ENCODE measurements at places on chromosomes 3 and 15.

GRCh38 chr15:76138436-76138835 is 78.7 kb downstream of the TMEM266 start:
- DNase-seq, result no peak

GRCh38 chr3:75272691-75273090 is 391.4 kb upstream of the FRG2C start:
- DNase-seq, result no peak

DNA sequence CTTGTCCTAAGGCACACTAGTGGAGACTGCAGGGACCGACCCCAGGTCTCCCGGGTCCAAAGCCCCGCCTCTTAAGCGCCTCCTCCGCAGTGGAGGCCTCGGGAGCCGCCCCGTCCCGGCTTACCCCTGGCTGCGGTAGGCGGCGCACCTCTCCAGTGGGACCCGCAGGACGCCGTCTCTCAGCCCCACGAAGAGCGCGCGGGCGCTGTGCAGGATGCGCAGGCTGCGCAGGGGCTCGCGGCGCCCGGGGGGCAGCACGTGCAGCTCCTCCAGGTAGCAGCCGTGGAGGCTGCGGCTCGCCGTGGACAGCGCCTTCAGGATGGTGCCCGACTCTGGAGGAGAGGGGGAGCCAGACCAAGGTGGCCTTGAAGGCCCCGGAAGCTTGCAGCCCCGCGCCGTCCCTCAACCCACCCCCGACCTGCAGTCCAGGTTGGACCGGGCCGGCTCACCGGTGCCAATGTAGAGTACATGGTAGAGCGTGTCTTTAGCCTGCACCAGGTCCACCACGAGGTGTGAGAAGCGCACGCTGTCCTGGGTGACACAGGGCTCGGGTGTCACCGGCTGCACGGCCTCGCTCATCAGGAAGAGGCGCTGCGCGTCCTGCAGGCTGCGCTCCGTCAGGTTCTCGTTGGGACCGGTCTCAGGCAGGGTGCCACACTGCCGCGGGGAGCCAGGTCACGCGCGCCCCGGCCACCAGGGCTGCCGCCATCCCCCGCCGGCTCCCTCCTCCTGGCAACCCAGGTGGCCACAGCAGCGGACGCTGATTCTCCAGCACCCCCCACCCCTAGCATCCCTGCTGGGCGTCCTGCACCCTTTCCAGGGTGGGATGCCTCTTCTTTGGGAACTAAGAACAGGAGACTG is 105.5 kb downstream of the SEMA5B start:
- DNase-seq, result no peak

DNA sequence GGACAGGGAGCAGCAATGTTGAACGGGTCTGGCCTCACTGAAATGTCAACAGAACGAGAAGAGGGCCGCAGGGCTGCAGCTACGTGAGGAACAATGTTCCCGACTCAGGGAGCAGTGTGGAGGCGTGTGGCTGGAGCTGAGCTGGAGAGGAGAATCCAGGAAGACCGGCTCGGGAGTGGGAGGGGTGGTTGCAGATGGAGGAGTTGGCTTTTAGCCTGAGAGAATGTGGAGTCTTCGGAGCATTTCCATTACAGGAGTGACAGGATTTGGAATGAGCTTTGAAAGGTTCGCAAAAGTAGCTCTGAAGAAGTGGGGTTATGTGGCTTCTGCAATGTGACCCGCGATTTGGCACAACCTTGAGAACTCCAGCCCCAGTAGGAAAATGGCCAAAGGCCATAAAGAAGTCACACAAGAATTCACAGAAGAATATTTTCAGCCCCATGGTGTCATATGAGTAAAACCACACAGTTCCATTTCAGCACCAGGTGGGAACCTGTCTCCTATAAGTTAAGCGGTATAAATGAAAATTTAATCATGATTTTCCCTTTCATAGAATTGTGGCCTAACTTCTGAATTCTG is 78.8 kb upstream of the NSMCE3 start:
- no peak for DNase-seq

DNA sequence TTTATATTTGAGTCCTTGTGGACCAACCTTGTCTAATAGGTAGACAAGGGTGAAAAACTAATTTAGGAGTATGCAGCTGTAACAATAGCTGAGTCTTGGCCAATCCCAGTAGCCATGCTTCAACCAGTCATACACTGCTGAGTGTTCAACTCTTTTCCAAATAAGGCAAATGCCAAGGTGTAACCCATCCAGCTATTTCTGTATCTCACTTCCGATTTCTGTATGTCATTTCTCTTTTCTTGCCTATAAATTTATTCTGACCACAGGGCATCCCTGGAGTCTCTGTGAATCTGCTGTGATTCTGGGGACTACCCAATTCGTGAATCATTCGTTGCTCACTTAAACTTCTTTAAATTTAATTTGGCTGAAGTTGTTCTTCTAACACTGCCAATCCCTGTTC is 93.2 kb downstream of the MAGI1 start:
- DNase-seq, result no peak

- DNase-seq, result no peak
Observed at GRCh38 chr3:154324919-154325318, 632 bp upstream of the DHX36 start.

- DNase-seq, result no peak
Observed at GRCh38 chr3:17554078-17554477, 188.4 kb downstream of the TBC1D5 start.
